Smooth muscle cell of the umbilical artery (primary cell): ENCODE measurements at places on chromosomes 12 and 14. TPM values are rescaled to one million over a fixed set of nuclear protein-coding genes. Genes with fewer than 3 reads are reported as not detected.

Gene SLC17A8
- total RNA-seq = not detected in 2 replicates

Gene HOXC9
- total RNA-seq = 4.3 and 4.5 TPM in 2 replicates

Gene PRIMA1
- not detected in 2 replicates for total RNA-seq

Gene ATXN7L3B
- total RNA-seq = 23.5 and 24.2 TPM in 2 replicates

Gene RPL10L
- total RNA-seq = not detected in 2 replicates

Gene DLK1
- under 0.01 TPM in 1 of 2 replicates, not detected in the other for total RNA-seq

Gene TAS2R30
- 5.0 and 8.9 TPM in 2 replicates for total RNA-seq

Gene SLC2A13
- 16.2 and 27.6 TPM in 2 replicates for total RNA-seq

Gene FAM181A
- total RNA-seq = not detected in 2 replicates

Gene LRP1-AS
- not detected in 2 replicates for total RNA-seq

Gene ASIC1
- 2.7 and 4.8 TPM in 2 replicates for total RNA-seq

Gene CCDC196
- total RNA-seq = not detected in 2 replicates

Gene MORN3
- 0.18 and 0.30 TPM in 2 replicates for total RNA-seq

Gene KLRG1
- 0.30 and 1.1 TPM in 2 replicates for total RNA-seq

Gene SETD1B
- total RNA-seq = 3.3 and 6.0 TPM in 2 replicates

Gene A2M
- total RNA-seq = under 0.01 TPM in 1 of 2 replicates, not detected in the other

Gene ADCY4
- total RNA-seq = 0.59 and 0.97 TPM in 2 replicates

Gene SERPINA6
- not detected in 2 replicates for total RNA-seq

Gene TSPAN11
- under 0.01 and 0.69 TPM in 2 replicates for total RNA-seq

Gene KMT2D
- 38.0 and 105 TPM in 2 replicates for total RNA-seq

Gene GLI1
- total RNA-seq = 0.30 and 0.74 TPM in 2 replicates

Gene PRH2
- 0.28 TPM in 1 of 2 replicates, not detected in the other for total RNA-seq

Gene NPAS3
- under 0.01 and 0.32 TPM in 2 replicates for total RNA-seq

Gene TRPV4
- 0.30 and 0.32 TPM in 2 replicates for total RNA-seq

Gene LRRC43
- 0.89 and 1.1 TPM in 2 replicates for total RNA-seq
